ENCODE measurements at places on chromosomes 11 and 22. TPM values are rescaled to one million over a fixed set of nuclear protein-coding genes. Genes with fewer than 3 reads are reported as not detected.

DNA sequence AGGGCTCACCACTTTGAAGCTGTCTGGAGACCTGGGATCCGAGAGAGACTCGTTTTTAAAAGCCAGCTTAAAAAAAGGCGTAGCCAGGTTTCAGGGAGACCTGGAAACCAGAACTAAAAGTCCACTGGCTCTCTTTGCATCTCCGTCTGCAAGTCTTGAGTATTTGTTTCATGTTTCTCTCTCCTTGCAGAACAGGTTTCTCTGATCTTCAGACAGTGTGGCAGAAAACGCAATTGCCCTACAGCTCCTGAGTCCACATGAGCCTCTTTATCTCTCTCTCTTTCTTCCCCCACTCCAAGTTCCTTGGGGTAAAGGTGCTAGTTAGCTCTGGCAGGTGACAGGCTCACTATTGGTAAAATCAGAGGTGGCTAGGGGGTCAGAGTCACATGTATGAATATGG lies 67.0 kb upstream of the AMPD3 start:
- no peaks in the 10 kb centered on the region for H3K36me3 ChIP-seq
- H3K27ac ChIP-seq: no peak overlapping the region
- H3K4me1 ChIP-seq: no peaks in the 10 kb centered on the region
- no peak overlapping the region for H3K4me3 ChIP-seq
- no peak for DNase-seq

GRCh38 chr11:67666676-67667489 lies 7.5 kb downstream of the ALDH3B2 start:
- H3K27ac ChIP-seq: no peak overlapping the region
- H3K4me1 ChIP-seq: no peaks in the 10 kb centered on the region
- DNase-seq: no peak
- no peak overlapping the region for H3K4me3 ChIP-seq
- H3K36me3 ChIP-seq: no peaks in the 10 kb centered on the region
- no peaks in the 10 kb centered on the region for H3K27me3 ChIP-seq

- no peak overlapping the region for H3K4me3 ChIP-seq
- H3K4me1 ChIP-seq: peaks cover 24% of the 10 kb centered on the region
- H3K27ac ChIP-seq: no peak overlapping the region
- DNase-seq: peak; percentile 57
- H3K36me3 ChIP-seq: no peaks in the 10 kb centered on the region
Measured at GRCh38 chr11:119742263-119742861, 13.4 kb upstream of the NECTIN1 start.

DNA sequence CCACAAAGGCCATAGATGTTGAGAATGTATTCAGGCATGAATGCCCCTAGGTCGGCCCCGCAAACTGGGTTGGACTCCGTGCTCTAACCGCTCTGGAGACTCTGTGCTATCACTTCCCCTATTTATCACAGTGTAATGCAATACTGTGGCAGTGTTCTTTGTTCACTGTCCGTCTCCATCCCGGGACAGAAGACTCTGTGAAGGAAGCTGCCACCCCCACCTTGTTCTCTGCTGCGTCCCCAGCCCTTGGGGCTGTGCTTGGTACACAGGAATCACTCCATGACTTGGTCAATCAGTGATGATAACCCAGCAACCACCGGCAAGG lies 57.6 kb downstream of the TSPAN18 start:
- no peak overlapping the region for H3K27ac ChIP-seq
- H3K36me3 ChIP-seq: no peaks in the 10 kb centered on the region
- H3K27me3 ChIP-seq: no peaks in the 10 kb centered on the region
- H3K4me1 ChIP-seq: no peaks in the 10 kb centered on the region
- no peak for DNase-seq
- no peak overlapping the region for H3K4me3 ChIP-seq

DNA sequence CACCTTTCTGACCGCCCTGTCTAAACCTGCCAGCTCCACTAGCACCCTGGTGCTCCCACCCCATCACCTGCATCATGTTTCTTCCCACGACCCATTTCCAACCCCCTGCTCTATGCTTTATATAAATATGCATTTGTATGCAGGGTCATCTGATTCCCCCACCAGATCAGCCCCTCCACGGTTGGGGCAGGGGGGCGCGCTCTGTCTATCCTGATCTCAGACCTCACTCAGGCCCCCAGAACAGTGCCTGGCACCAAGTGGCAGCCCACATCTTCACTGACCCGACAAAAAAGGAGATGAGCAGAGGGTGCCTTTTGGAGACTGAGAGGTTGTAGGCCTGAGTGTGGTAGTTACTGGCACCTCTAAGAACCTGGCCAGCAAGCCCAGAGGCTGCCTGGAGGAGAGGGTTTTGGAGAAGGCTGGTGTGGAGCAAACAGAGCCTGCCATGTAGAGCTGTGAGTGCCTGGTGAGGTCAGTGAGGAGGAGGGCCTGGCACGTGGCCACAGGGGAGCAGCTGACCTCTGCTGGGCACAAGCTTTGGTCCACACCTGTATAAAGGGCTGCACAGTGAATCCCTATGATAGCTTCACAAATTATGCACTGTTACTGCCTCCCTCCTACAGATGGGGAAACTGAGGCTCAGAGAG lies 86.3 kb upstream of the RTL6 start:
- no peak for DNase-seq
- H3K4me1 ChIP-seq: no peaks in the 10 kb centered on the region
- H3K27me3 ChIP-seq: no peaks in the 10 kb centered on the region
- no peak overlapping the region for H3K4me3 ChIP-seq
- no peaks in the 10 kb centered on the region for H3K36me3 ChIP-seq
- H3K27ac ChIP-seq: no peak overlapping the region

DNA sequence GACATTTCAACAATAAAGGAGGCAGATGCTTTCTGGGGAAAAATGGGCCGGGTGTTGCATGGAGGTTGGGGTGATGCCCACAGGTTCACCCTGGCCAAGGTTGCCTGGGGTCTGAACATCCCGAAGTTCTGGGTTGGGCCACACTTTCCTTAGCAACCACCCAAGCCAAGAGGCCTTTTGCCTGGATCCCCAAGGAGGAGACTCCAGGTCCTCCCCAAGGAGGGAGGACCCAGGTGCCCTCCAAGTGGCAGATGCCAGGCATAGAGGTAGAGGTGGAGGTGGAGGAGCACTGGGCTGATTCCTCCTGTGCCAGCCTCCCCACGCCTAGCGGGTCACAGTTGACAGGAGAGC lies 1.2 kb downstream of the CYB5R3 start:
- no peaks in the 10 kb centered on the region for H3K27me3 ChIP-seq
- DNase-seq: no peak
- no peaks in the 10 kb centered on the region for H3K36me3 ChIP-seq

DNA sequence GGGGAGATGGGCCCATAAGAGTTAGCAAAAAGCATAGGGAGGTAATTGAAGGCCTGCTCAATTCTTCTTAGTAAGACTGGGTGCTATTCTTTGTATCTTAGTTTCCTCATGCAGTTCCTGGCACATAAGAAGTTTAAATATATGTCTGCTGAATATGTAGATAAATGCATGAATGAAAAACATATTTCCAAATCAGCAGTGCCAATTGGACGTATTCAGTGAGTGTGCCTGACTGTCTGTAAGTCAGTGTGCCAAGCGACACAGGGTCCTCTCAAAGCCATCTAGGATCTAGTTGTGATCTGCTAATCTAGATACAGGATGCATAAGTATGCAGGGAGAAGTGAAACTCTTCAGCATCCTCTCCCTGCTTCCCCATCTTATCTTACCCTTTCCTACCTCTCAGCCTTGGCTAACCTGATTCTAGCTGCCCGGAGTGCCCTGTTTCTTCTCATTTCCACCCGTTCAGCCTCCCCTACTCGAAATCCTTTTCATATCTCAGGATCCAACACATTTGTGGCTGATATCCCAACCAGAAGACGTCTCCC lies 91.1 kb upstream of the SORL1-AS1 start:
- no peaks in the 10 kb centered on the region for H3K36me3 ChIP-seq
- H3K4me1 ChIP-seq: no peaks in the 10 kb centered on the region
- H3K27me3 ChIP-seq: peaks cover 2% of the 10 kb centered on the region
- no peak for DNase-seq
- no peak overlapping the region for H3K27ac ChIP-seq

GRCh38 chr22:45568213-45568612 lies 65.5 kb downstream of the FBLN1 start:
- H3K4me1 ChIP-seq: no peaks in the 10 kb centered on the region
- H3K27me3 ChIP-seq: no peaks in the 10 kb centered on the region
- H3K4me3 ChIP-seq: no peak overlapping the region
- H3K27ac ChIP-seq: no peak overlapping the region

- no peaks in the 10 kb centered on the region for H3K4me1 ChIP-seq
- H3K27me3 ChIP-seq: no peaks in the 10 kb centered on the region
- H3K4me3 ChIP-seq: no peak overlapping the region
- DNase-seq: no peak
- no peak overlapping the region for H3K27ac ChIP-seq
Measured at GRCh38 chr11:57626895-57627294, 22.8 kb downstream of the YPEL4 start.

GRCh38 chr11:62004473-62004872 lies 37.0 kb upstream of the FTH1 start:
- peaks cover 9% of the 10 kb centered on the region for H3K4me1 ChIP-seq
- no peaks in the 10 kb centered on the region for H3K36me3 ChIP-seq
- no peaks in the 10 kb centered on the region for H3K27me3 ChIP-seq

DNA sequence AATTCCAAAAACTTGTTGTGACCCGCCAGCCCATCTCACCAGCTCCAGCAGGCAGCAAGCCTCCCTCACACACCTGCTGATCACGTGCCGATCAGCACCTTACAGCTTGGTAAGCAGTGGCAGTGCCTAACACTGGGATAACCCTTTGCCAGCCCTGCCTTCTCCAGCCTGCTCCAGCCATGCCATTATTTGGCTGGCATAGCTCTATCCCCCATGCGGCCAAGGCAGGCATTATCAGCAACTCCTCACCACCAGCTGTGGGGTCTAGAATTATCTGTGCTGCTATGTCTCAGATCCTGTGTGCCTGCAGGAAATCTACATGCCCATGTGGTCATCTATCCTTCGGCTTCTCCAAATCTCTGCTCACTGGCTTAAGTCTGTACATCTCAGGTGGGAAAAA lies 215.0 kb downstream of the ST3GAL4 start:
- no peak for DNase-seq
- H3K36me3 ChIP-seq: no peaks in the 10 kb centered on the region
- no peak overlapping the region for H3K27ac ChIP-seq

GRCh38 chr22:35785181-35785923 lies 67.7 kb downstream of the APOL5 start:
- H3K4me3 ChIP-seq: no peak overlapping the region
- H3K4me1 ChIP-seq: no peaks in the 10 kb centered on the region
- H3K27me3 ChIP-seq: no peaks in the 10 kb centered on the region
- H3K36me3 ChIP-seq: no peaks in the 10 kb centered on the region
- DNase-seq: no peak
- no peak overlapping the region for H3K27ac ChIP-seq

- no peaks in the 10 kb centered on the region for H3K36me3 ChIP-seq
- H3K4me3 ChIP-seq: no peak overlapping the region
- H3K27me3 ChIP-seq: no peaks in the 10 kb centered on the region
- peaks cover 9% of the 10 kb centered on the region for H3K4me1 ChIP-seq
- peak overlapping the region; percentile 53 for H3K27ac ChIP-seq
Measured at GRCh38 chr22:35380013-35380412, 883 bp upstream of the HMOX1 start.

- no peak for DNase-seq
- H3K27ac ChIP-seq: no peak overlapping the region
- no peak overlapping the region for H3K4me3 ChIP-seq
- no peaks in the 10 kb centered on the region for H3K27me3 ChIP-seq
- H3K36me3 ChIP-seq: no peaks in the 10 kb centered on the region
Measured at GRCh38 chr11:64751136-64751535, 7.2 kb upstream of the RASGRP2 start.

GRCh38 chr22:47484960-47485569 lies 722.6 kb downstream of the TBC1D22A start:
- H3K36me3 ChIP-seq: no peaks in the 10 kb centered on the region
- no peaks in the 10 kb centered on the region for H3K4me1 ChIP-seq
- H3K27ac ChIP-seq: no peak overlapping the region
- H3K4me3 ChIP-seq: no peak overlapping the region
- DNase-seq: no peak
- H3K27me3 ChIP-seq: no peaks in the 10 kb centered on the region

GRCh38 chr11:73271936-73272679 lies at the start of gene P2RY6:
Gene P2RY6 (plus strand): TSS chr11:73272338. CDS start chr11:73296519, 24,181 bp downstream.
- no peak within 1 kb of the TSS for H3K4me3 ChIP-seq
- DNase-seq: no peak
- H3K27ac ChIP-seq: no peak within 1 kb of the TSS
- no peaks in the 10 kb centered on the region for H3K27me3 ChIP-seq

DNA sequence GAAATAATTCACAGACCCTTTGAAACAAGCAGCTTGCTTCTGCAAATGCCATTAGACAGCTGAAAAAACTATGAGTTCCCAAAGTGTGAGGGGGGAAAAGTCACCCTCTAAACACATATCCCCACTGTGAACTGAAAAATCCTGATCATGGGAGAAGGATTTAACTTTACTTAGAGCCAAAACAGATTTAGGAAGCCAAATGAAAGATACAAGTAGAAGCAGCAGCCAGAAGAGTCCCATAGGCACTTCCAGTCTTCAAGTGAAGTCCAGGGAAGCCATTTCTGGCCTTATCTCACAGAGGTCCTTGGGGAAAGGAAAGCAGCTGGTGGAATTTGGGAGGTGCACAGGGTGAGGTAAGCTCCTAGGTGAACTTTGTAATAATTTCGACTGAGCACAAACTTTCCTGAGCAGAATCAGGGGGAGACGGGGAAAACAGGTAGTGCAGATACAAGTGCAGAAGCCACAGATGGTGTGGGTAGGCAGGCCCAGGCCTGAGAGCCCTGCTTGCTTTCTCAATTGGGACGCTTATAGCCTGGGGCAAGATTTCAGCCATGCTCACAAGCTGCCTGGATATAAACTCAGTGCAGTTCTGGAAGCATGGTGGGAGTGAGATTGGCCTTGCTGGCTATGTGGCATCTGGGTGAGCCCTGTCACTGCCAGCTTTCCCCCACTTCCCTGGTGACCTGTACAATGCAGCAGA lies 44.8 kb downstream of the GAS2 start:
- peak; percentile 25 for DNase-seq
- no peak overlapping the region for H3K4me3 ChIP-seq
- H3K4me1 ChIP-seq: no peaks in the 10 kb centered on the region
- H3K27me3 ChIP-seq: no peaks in the 10 kb centered on the region
- H3K36me3 ChIP-seq: no peaks in the 10 kb centered on the region

DNA sequence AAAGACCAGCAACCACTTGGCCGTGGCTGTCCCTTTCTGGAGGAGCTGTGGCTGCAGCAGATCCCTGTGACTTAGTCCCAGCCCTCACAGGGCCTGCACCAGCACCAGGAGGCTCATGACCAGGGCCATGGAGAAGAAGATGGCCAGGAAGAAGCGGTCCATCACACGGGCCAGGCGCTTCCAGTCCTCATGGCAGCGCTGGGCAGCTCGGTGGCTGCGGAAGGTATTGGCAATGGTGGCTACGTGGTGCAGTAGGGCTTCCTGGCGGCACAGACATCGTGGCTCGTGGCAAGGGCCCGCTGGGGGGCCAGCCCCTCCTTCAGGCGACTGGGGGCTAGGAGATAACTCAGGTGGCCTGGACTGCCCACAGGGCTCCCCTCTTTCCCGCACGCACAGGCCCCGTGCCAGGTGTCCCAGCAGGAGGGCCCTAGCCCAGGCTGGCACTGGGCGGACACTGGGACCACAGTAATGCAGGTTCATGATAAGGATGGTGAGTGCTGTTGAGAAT lies 5.1 kb downstream of the CHRNA10 start:
- no peak overlapping the region for H3K4me3 ChIP-seq
- no peak overlapping the region for H3K27ac ChIP-seq
- no peaks in the 10 kb centered on the region for H3K4me1 ChIP-seq
- DNase-seq: no peak
- H3K27me3 ChIP-seq: no peaks in the 10 kb centered on the region
- no peaks in the 10 kb centered on the region for H3K36me3 ChIP-seq

Gene OR52E8
- not detected for polyA plus RNA-seq

Gene GTSE1
- 0.23 TPM for polyA plus RNA-seq

Gene GAL3ST1
- polyA plus RNA-seq: 8.1 TPM

Gene TMEM86A
- polyA plus RNA-seq: 2.4 TPM

Gene BANF1
- polyA plus RNA-seq: 107 TPM

Gene MAPK8IP2
- polyA plus RNA-seq: 3.3 TPM

Gene OR51I1
- not detected for polyA plus RNA-seq
